Bronchial smooth muscle cell (primary cell): ENCODE measurements at places on chromosomes 5 and 9. TPM values are rescaled to one million over a fixed set of nuclear protein-coding genes. Genes with fewer than 3 reads are reported as not detected.

COL23A1 gene
- total RNA-seq = under 0.01 TPM in 1 of 2 replicates, not detected in the other

CCDC187 gene
- total RNA-seq = under 0.01 TPM in 2 replicates

RMRP gene
- total RNA-seq = 67,158 and 134,448 TPM in 2 replicates

TYRP1 gene
- total RNA-seq = not detected in 2 replicates

SLC6A7 gene
- total RNA-seq = not detected in 2 replicates

NNT gene
- total RNA-seq = 61.6 and 84.8 TPM in 2 replicates

OR1J2 gene
- not detected in 2 replicates for total RNA-seq

SH3GL2 gene
- total RNA-seq = not detected in 2 replicates

INSL4 gene
- total RNA-seq = not detected in 2 replicates

LRRC70 gene
- total RNA-seq = 0.26 and 0.79 TPM in 2 replicates

UNC13B gene
- 21.0 and 25.5 TPM in 2 replicates for total RNA-seq

TAS2R1 gene
- total RNA-seq = not detected in 2 replicates

ASS1 gene
- total RNA-seq = 60.1 and 62.2 TPM in 2 replicates

ADAMTS16 gene
- total RNA-seq = 0.16 TPM in 1 of 2 replicates, not detected in the other

AQP3 gene
- total RNA-seq = 6.6 and 11.2 TPM in 2 replicates

TRIP13 gene
- 1.8 and 4.1 TPM in 2 replicates for total RNA-seq

SLC46A2 gene
- not detected in 2 replicates for total RNA-seq

FAM114A2 gene
- 18.9 and 20.6 TPM in 2 replicates for total RNA-seq

FCN2 gene
- total RNA-seq = not detected in 2 replicates

ZDHHC11 gene
- 0.47 and 3.3 TPM in 2 replicates for total RNA-seq

DDX4 gene
- total RNA-seq = not detected in 2 replicates

FOXD1 gene
- 3.3 and 8.2 TPM in 2 replicates for total RNA-seq

EIF4EBP3 gene
- 1.3 and 1.7 TPM in 2 replicates for total RNA-seq

FAM221B gene
- not detected in 2 replicates for total RNA-seq

POU5F2 gene
- 0.43 and 0.63 TPM in 2 replicates for total RNA-seq
